ENCODE measurements at places on chromosomes 3 and 15.

DNA sequence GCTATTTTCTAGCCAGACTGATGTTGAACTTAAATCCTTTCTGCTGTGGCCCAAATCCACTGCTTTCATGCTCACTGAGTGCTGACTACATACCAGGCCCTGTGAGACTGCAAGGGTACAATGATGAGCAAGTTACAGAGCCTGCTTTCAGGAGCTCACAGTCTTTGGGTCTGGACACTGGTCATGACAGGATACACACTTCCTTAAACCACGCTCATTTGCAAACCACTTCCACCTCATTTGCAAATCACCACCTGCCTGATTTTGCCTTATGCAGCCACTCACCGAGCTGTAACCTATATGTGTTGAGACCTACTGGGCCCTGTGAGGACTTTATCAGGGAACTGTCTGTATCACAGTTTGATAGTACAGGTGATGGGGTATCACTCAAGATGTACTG, 50.2 kb upstream of the LRRC58 start:
- DNase-seq: no peak

GRCh38 chr3:195908694-195909581, 587 bp upstream of the TNK2 start:
- no peak for DNase-seq

- DNase-seq: no peak
Measured at GRCh38 chr3:155026999-155027591, 53.0 kb upstream of the MME start.

GRCh38 chr15:44712346-44713005, 1.2 kb downstream of the B2M start:
- no peak for DNase-seq

GRCh38 chr3:21734746-21735145, 16.3 kb downstream of the ZNF385D start:
- DNase-seq: no peak

- no peak for DNase-seq
Measured at GRCh38 chr3:159378396-159379194, 576.7 kb downstream of the MFSD1 start.

DNA sequence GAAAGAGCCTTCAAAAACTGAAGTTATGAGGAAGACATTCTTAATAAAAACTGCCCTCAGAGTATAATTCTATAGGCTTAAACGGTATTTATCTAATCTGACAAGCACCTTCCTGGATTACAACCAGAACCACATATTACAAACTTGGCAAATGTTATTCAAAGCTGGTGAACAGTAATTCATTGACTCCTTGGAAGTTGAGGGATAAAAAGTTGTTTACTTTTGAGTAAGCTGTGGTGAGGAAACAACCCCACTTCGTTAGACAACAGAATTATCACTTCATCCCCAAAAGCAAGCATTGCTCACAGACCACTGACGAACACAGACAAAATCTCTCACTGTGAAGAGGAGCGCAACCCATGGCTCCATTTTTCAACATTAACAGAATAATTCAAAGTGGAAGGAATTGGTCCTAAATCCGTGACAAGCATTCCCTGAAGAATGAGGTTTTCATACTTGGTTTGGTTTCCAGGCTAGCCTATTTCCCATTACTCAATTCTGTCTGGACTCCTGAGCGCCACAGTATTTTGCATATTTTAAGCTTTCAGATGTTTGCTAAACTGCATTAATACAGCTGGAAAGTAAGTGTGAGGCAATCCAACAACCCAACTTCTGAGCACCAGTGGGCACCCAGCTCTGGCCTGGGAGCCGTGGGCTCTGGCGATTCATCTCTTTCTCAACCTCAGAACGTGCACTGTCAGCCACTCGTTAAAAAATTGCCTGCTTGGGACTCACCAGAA, 32.7 kb downstream of the LRIG1 start:
- no peak for DNase-seq

DNA sequence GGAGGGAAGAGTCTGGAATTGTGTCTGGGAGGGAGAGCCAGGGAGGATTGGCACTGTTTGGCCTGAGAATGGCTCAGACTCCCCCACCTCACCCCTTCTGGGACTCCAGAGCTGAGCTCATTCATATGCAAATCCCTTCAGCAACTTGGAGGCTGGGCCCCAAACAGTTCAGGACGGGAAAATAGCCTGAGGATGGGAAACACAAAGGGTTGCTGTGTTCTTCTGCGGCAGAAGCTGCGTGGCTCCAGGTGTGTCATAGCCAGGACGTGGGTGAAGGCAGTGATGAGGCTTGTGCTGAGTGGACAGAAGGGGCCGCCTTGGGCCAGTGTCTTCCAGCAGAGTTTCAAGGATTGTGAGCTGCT, 16.6 kb downstream of the MASP1 start:
- DNase-seq: no peak

All from non-pigmented ciliary epithelial cell (primary cell).